Sigmoid colon (tissue), 7 donors: ENCODE measurements at places on chromosomes 2 and 18. TPM values are rescaled to one million over a fixed set of nuclear protein-coding genes. Genes with fewer than 3 reads are reported as not detected.

- no peaks in the 10 kb centered on the region for H3K36me3 ChIP-seq
- no peak for DNase-seq
- H3K4me1 ChIP-seq, result peaks cover 6% of the 10 kb centered on the region
- peaks cover 10% of the 10 kb centered on the region for H3K27me3 ChIP-seq
These were observed 4.0 kb upstream of the RTP5 start for GRCh38 chr2:241865416-241865956.

GRCh38 chr2:230781130-230781797, 68.6 kb downstream of the CAB39 start:
- H3K27me3 ChIP-seq, result no peaks in the 10 kb centered on the region
- no peak overlapping the region for H3K27ac ChIP-seq
- no peak for DNase-seq
- peaks cover 49% of the 10 kb centered on the region for H3K4me1 ChIP-seq
- no peaks in the 10 kb centered on the region for H3K36me3 ChIP-seq
- H3K4me3 ChIP-seq, result no peak overlapping the region

DNA sequence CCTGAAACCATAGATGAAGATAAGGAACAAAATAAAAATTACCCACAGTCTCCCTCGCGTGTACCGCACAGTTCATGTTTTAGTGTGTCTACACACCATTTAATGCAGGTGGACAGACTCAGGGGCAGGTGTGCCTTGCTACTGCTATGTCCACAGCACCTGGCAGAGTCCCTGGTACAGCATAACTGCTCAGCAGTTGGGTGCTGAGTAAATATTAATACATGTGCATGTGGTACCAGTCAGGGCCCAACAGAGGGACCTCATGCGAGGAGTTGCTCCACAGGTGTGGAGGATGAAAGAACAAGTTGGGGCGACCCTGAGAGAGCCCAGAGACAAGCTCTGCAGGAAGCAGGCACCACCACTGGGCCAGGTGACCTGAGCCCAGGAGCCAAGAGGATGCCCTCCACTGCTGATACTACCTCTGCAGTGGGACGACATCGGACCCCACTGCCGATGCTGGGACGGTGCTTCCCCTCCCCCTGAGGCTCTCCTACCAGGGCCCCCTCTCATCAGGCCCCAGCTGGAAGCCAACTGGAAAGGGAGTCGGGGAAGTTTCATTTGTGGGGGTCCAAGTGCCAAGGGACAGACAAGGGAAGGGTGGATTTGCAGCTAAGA, 100.8 kb downstream of the NEDD4L start:
- H3K4me1 ChIP-seq, result peaks cover 27% of the 10 kb centered on the region
- no peak for DNase-seq
- no peaks in the 10 kb centered on the region for H3K36me3 ChIP-seq
- H3K4me3 ChIP-seq, result no peak overlapping the region

- no peaks in the 10 kb centered on the region for H3K36me3 ChIP-seq
- no peak overlapping the region for H3K4me3 ChIP-seq
- DNase-seq, result no peak
- H3K27ac ChIP-seq, result no peak overlapping the region
- H3K4me1 ChIP-seq, result no peaks in the 10 kb centered on the region
These were observed 145.6 kb upstream of the NCK2 start for GRCh38 chr2:105598829-105599698.

GRCh38 chr18:67634631-67635338, 118.3 kb upstream of the DSEL start:
- no peaks in the 10 kb centered on the region for H3K27me3 ChIP-seq
- no peak overlapping the region for H3K4me3 ChIP-seq
- no peaks in the 10 kb centered on the region for H3K36me3 ChIP-seq

ACMSD gene
- not detected for total RNA-seq

DNA sequence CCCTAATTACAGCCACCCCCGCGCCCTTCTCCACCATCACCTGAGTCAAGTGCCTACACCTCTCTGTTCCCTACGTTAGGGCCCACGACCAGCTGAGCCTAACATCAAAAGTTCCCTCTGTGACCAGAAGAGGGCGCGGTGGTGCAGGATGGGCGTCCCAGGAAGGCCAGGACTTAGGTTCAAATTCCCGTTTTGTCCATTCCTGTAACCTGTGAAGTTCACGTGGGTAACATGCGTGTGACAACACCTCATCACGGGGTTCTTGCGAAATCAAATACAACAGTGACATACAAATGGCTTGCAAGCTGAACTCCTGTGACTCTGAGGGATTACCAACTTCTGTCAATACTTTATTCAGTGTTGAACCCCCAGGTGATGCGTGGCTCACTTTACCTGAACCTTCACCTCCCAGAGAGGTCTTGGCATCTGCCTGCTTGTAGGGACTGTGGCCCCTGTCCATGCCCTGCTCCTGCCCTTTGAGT, 207.9 kb downstream of the ARL4C start:
- H3K36me3 ChIP-seq, result no peaks in the 10 kb centered on the region
- H3K27ac ChIP-seq, result no peak overlapping the region
- no peaks in the 10 kb centered on the region for H3K4me1 ChIP-seq
- H3K4me3 ChIP-seq, result no peak overlapping the region
- no peaks in the 10 kb centered on the region for H3K27me3 ChIP-seq
- peak; percentile 80 for DNase-seq

SNTG2 gene
- total RNA-seq, result 5.2 TPM

DNA sequence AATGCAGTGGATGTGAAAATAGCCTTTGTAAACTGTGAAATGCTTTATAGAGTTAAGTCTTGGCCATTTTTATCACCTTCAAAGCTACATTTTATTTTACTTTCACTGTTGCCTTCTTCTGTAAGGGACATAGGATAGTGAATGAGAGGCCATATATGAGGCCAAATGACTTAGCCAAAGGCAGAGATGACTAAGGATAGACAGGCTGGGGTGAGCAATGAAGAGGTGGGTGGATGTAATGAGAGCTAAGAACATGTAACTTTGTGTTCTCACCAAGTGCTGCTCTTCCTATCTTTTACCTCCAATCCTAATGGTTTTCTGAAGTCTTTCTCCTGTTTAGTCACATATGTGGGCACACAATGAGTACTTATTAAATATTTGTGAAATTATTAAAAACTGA, 101.9 kb downstream of the MBD5 start:
- H3K4me1 ChIP-seq, result no peaks in the 10 kb centered on the region
- DNase-seq, result no peak
- H3K4me3 ChIP-seq, result no peak overlapping the region
- H3K27me3 ChIP-seq, result no peaks in the 10 kb centered on the region
- H3K36me3 ChIP-seq, result no peaks in the 10 kb centered on the region

DSC2 gene
- total RNA-seq, result 3.3 TPM

- no peaks in the 10 kb centered on the region for H3K36me3 ChIP-seq
- DNase-seq, result no peak
- H3K27ac ChIP-seq, result no peak overlapping the region
- H3K27me3 ChIP-seq, result no peaks in the 10 kb centered on the region
- no peak overlapping the region for H3K4me3 ChIP-seq
These were observed 8.6 kb upstream of the L3MBTL4 start for GRCh38 chr18:6423289-6423688.

CHPF gene
- 21.3 TPM for total RNA-seq

DNA sequence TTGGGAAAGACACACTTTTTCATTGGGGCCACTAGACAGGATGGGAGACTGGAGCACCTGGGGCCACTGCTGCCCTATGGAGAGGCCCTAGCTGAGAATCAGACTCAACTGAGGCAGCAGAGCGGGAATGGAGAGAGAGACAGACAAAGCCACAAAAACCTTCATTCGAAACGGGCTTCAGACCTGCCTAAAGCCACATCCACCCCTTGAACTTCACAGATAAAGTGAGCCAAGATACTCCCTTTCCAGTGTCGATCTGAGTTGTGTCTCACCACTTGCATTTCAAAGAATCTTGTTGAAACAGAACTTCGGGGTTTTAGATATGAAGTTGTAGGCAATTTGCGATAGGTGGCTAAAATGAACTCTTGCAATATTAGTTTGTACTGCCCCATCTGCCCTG, 11.3 kb upstream of the LDLRAD4 start:
- DNase-seq, result no peak
- H3K27me3 ChIP-seq, result no peaks in the 10 kb centered on the region
- no peaks in the 10 kb centered on the region for H3K36me3 ChIP-seq
- H3K4me3 ChIP-seq, result no peak overlapping the region
- H3K4me1 ChIP-seq, result no peaks in the 10 kb centered on the region

AGXT gene
- total RNA-seq, result not detected

DNA sequence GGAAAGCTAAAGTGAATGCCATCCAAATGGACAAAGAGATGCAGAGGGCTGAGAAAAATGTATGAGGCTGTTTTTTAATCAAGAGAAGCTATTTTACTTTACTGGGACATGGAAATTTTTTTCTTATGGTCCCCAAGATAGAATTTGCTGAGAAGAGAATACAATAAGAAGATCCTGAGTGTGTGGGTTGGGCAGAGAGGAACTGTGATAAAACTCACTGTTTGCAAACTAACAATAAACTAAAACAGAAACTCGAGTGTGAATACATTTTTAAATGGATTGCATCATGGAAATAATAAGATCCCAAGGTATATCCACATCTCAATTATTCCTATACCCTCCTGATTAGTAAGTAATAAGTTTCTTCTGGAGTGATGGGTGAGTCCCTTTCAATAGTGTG, 4.4 kb downstream of the NEB start:
- no peak overlapping the region for H3K4me3 ChIP-seq
- no peaks in the 10 kb centered on the region for H3K27me3 ChIP-seq
- H3K36me3 ChIP-seq, result no peaks in the 10 kb centered on the region
- no peak overlapping the region for H3K27ac ChIP-seq
- H3K4me1 ChIP-seq, result no peaks in the 10 kb centered on the region
- DNase-seq, result no peak

CASP10 gene
- 5.4 TPM for total RNA-seq

UBE2E3 gene
- total RNA-seq, result 48.2 TPM

DNA sequence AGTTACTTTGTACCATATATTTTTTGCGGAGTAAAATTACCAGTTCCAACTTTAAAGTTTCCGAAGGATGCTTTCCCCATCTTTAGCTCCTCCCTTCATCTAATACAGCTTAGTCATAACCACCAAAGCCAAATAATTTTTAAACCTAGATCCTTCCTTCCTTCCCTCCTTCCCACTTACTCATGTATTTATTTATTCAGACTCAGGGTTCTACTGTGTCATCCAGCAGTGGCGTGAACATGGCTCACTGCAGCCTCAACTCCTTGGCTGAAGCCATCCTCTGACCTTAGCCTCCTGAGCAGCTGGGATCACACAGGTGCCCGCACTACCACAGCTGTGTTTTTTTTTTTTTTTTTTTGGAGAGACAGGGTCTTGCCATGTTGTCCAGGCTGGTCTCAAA, 4.4 kb downstream of the LPIN2 start:
- H3K27ac ChIP-seq, result no peak overlapping the region
- no peak for DNase-seq
- no peaks in the 10 kb centered on the region for H3K27me3 ChIP-seq
- peaks cover 33% of the 10 kb centered on the region for H3K4me1 ChIP-seq

DNA sequence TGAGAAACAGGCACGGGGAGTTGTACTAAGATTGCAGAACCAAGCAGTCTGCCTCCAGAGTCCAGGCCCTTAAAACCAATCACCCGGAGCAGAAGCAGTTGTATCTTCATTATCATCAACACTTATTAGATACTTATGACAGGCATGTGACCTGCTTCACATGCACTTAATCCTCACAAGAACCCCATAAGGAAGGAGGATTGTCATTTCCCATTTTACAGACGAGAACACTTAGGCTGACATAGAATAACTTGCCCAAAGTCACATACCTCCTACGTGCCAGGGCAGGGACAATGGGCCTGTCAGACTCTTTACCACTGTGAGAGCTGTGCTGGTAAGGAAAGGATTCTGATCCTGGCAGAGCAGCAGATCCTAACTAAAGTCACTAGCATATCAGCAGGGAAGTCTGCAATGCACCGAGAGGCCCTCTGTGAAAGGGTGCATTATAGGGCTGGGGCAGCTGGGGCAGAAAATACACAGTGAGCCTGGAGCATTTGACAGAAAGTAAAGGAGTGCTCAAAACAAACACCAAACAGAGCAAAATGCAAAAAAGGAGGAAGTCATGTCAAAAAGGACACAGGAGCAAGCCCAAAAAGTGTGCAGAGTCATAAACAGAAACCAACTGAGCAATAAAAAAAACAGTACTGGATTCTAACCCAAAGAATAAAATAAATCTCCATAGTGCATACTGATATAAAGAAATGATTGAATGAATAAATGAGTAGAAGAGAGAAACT, 55.9 kb upstream of the SP3 start:
- no peak overlapping the region for H3K27ac ChIP-seq
- no peaks in the 10 kb centered on the region for H3K36me3 ChIP-seq
- no peak for DNase-seq
- peaks cover 37% of the 10 kb centered on the region for H3K4me1 ChIP-seq
- no peaks in the 10 kb centered on the region for H3K27me3 ChIP-seq

DNA sequence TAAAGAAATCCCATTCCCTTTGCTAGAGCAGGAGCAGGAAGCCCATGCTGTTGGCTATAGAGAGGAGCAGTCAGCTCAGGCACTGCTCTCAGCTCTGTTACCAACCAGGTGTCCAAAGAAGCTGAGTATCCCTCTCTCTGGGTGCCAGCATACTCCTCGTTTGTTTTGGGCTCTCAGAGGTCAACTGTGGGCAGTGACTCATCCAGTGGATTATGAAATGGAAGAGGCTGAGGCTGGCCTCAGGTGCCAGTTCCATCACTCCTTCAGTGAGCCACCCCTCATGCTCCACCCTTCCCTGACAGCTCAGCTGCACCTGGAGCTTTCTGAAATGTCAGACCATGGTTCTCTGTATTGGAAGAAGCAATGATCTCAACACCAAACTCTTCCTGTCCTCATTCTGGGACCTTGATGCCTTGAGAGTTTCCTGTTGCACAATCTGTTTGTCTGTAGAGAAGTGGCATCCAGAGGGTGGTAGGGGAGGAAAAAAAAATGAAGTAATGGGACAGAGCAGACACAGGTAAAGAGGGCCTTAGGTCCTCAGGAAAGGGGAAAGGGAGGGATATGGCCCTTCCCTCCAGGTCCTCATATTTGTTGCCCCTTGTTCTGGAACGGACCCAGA, 31.2 kb upstream of the EN1 start:
- no peak overlapping the region for H3K4me3 ChIP-seq
- peaks cover 4% of the 10 kb centered on the region for H3K27me3 ChIP-seq
- no peak overlapping the region for H3K27ac ChIP-seq
- DNase-seq, result no peak

DNA sequence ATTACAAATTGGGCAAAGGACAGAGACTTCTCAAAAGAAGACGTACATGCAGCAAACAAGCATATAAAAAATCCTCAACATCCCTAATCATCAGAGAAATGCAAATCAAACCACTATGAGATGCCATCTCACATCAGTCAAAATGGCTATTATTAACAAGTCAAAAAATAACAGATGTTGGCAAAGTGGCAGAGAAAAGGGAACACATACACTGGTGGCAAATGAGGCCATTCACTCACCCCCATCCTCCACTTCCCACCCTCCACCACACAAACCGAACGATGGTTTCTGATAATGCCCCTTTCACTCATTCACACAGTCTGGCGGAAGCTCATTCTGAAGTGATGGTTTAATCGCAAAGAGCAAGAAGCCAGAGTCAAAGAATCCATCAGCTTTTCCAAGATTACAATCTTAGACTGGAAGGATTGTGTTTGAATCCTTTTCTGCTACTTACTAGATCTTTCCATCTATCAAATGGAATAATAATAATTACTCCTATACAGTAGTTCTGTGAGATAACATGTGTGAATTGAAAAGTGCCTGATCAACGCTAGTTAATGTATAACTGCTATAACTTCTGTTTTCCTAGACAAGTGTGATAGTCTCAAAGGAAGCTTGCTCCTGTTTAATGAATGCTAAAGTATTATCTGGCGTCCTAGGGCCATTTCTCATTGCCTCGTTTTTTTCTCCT, 16.9 kb upstream of the CD28 start:
- H3K36me3 ChIP-seq, result no peaks in the 10 kb centered on the region
- H3K4me3 ChIP-seq, result no peak overlapping the region
- no peak overlapping the region for H3K27ac ChIP-seq
- no peak for DNase-seq
- no peaks in the 10 kb centered on the region for H3K4me1 ChIP-seq

- H3K27ac ChIP-seq, result no peak overlapping the region
- no peaks in the 10 kb centered on the region for H3K4me1 ChIP-seq
- H3K36me3 ChIP-seq, result no peaks in the 10 kb centered on the region
- H3K27me3 ChIP-seq, result no peaks in the 10 kb centered on the region
These were observed 175.0 kb downstream of the SH3BP4 start for GRCh38 chr2:235126768-235127167.
